ENCODE measurements at places on chromosomes 3 and 15. TPM values are rescaled to one million over a fixed set of nuclear protein-coding genes. Genes with fewer than 3 reads are reported as not detected.
A peak's percentile ranks its signal among the peaks of the same experiment; 100 is the strongest.

ERICH6 gene
- 0.55 TPM for polyA plus RNA-seq

DNA sequence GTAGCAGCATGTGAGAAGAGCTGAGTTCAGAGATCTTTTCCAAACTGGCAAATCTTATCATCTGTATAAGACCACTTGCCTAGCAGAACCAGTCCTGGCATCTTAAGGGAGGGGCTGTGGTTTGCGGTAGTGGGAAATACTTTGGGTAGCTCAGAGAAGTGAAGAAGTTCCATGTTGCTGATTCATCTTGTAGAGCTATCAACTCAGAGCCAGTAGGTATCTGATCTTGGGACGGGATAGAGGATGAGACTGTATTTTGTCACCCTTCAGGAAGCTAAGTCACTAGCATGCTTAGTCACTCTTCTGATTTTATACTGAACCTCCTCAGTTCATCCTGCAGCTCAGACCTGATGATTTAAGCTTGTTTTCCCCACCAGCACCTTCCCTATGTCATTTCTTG lies 211.4 kb downstream of the NR1D2 start:
- DNase-seq: peak; percentile 46

GRCh38 chr3:42736081-42736480 lies 33.5 kb upstream of the HHATL start:
- no peak for DNase-seq

- peak; percentile 77 for DNase-seq
Measured at GRCh38 chr15:50876989-50877360, 31.5 kb upstream of the AP4E1 start.

CCR3 gene
- not detected for polyA plus RNA-seq

DNA sequence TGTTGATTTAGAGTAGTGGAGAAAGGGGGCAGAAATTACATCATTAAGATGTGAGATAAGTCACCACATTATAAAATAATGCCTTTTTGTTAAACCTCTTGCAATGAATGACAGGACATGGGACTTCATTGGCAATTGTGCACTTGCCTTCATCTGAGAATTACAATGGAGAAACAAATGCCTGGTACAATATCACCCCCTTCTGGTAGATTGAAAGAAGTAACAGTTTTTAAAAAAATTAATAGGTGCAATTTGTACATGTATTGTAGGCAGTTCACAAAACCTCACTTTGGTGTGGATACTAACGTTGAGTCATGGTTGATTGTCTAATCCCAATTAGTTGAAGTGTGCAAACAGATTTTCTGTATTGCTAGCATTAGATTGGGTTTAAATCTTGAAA lies 4.6 kb upstream of the P2RY14 start:
- DNase-seq: peak; percentile 79

IQCB1 gene
- 19.8 TPM for polyA plus RNA-seq

TRIM59 gene
- 32.3 TPM for polyA plus RNA-seq

DNA sequence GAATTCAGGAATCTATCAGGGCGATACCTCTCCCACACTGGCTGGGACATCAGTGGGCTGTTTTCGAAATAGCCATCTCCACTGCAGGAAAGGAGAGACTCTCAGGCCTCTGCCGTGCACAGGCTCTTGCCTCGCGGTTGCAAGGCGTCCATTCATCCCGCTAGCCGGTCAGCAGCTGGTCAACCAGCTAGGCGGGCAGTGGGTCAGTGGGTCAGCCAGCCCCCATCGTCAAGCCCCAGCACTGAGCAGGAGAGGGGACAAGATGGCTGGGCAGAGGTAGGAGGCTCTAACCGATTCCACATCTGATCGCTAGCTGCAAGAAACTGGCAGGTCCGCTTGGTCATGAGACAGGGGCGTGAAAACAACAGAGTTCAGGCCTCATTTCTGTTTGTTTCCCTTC lies 45.1 kb downstream of the MUC4 start:
- no peak for DNase-seq

GADL1 gene
- 15.6 TPM for polyA plus RNA-seq

MAPKBP1 gene
- polyA plus RNA-seq: 37.7 TPM

DNA sequence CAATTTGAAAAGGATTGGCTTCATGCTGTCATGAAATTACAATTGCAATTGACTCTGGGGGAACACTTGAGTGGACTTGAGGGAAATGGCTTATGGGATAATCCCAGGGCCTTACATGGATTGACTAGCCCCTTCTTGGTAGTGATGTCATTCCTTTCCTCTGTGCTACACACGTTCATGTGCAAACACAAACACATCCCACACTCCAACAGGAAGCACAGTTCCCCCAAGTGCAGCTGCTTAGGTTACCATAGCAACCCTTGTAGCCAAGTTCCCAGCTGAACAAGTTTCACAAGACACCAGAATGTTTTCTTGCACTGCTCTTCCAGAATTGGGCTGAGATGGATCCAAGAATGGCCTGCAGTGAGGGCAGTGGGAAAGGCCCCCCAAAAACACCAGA lies 217.0 kb downstream of the ZNF621 start:
- DNase-seq: no peak

- DNase-seq: no peak
Measured at GRCh38 chr3:4841776-4842440, 137.3 kb upstream of the BHLHE40 start.

KIF7 gene
- polyA plus RNA-seq: 12.5 TPM

GOLGA6L9 gene
- 7.3 TPM for polyA plus RNA-seq

DNA sequence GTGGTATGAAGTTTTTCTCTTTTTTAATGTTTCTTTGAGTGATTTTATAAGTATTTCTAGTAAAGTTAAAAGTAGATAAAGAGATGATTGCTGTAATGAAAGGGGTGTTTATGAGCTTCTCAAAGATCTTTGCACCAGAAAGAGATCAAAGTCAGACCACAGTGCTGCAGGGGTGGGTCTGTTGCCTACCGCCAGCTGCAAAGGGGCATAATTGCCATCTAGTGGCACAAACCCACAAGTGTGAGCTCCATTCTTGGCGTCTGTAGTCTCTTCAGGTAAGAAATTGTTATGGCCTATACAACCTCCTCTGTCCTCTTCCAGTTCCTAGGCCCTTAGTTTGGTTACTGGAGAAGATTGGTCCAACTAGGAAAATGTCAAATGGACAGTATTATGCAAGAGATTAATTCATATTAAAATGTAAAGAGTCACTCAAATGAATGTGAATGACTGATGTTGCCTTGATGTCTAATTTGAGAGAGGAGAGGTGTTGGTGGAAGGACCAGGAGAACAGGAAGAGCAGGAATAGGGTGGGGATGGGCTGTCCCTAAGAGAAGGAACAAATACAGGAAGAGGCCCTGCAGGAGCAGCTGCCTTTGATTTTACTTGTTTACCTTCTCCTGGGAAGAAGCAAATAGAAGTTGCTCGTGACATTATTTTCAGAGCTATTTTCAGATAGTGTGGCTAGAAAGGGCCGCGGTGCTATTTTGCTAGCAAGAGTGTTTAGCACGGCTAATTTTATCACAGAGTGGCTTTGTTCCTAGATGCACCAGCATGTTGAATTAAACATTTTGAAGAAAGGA lies 53.0 kb upstream of the GSK3B start:
- DNase-seq: no peak

DNA sequence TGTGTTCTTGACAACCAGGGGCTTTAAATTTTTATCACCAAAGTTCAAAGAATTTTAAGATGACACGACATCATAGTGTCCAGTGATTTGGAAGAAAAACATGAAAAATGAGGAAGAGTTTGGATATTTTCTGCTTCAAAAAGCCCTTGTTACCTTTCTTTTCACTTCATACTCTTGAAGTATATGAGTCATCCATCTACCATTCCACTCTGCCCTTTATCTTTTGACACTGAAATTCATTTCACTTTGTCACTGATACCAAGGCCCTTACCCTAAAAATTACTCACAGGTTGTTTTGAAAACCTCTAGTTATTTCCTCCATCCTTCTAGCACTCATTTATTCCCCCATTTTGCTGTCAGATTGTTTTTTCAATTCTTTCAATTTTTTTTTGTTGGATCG lies 42.7 kb downstream of the OR5H15 start:
- no peak for DNase-seq

CCR8 gene
- not detected for polyA plus RNA-seq

ANP32A gene
- polyA plus RNA-seq: 278 TPM

- DNase-seq: no peak
Measured at GRCh38 chr3:43104660-43105595, 951 bp downstream of the POMGNT2 start.

- no peak for DNase-seq
Measured at GRCh38 chr3:124261306-124261705, 269.4 kb upstream of the ROPN1 start.

- DNase-seq: no peak
Measured at GRCh38 chr3:167874671-167875372, 139.3 kb downstream of the SERPINI1 start.

- no peak for DNase-seq
Measured at GRCh38 chr3:57805674-57806073, 49.6 kb downstream of the SLMAP start.

MOBP gene
- not detected for polyA plus RNA-seq

- no peak for DNase-seq
Measured at GRCh38 chr3:138241676-138242075, 54.6 kb downstream of the ARMC8 start.

DNA sequence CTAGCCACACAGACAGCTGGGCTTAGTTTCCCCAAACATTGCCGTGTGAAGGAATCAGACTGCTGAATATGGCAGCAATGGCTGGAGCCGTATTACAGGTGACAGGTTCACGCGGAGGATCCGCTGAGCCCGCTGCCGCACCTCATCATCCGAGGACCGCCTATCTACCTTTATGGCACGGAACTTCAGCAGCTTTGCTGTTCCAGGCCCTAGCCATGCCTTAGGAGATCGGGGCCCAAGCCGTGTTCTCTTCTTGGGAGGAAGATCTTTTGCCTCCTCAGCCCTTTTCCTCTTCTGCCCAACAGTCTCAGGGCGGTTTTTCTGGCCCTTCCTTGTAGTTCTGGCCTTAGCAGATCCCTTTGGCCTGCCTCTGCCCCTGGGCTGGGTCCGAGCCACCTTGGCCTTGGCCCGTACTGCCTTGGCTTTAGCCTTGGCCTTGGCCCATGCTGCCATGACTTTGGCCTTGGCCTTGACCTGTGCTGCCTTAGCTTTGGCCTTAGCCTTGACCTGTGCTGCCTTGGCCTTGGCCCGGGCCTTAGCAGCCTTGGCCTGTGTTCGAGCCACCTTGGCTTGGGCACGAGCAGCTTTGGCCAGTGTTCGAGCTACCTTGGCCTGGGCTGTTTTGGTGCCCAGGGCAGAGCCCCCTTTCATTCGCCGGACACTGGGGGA lies 3.2 kb downstream of the CCDC71 start:
- DNase-seq: no peak

- no peak for DNase-seq
Measured at GRCh38 chr15:66154581-66154980, 99.0 kb downstream of the MEGF11 start.

DNA sequence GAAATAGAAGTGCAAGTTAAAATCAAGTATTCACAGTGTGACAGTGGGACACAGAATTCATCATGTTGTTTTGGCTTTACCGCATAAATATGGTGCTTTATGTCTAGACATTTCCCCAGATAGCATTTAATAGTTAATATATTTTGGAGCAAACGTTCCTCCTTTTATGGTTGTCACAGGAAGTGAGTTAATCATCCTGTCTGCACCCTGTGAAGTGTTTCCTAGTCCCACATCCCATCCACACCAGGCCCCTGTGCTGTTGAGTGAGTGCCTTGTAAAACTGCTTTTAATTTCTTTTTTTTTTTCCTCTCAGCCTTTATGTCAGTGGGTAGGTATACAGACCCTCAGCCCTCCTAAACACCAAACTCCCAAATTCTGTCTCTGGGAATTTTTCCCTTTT lies 393.7 kb downstream of the FEZF2 start:
- DNase-seq: peak; percentile 41

DNA sequence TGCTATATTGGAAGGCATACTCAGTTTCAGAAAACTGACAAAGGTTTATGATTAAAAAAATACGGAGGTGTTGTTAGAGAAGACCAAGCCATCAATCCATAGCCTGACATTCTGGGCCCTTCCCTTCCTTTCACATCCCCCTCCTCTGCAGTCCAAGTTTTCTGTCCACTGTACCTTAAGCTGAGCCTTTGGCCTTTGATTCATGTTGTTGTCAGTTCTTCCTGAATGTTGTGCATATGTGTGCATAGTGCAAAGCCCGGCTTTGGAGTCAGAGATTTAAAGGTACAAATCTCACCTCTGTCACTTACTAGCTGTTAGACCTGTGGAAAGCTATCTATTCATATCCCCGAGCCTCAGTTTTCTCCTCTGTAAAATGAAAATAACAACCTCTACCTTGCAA lies 104.9 kb upstream of the AGBL1 start:
- no peak for DNase-seq

DNA sequence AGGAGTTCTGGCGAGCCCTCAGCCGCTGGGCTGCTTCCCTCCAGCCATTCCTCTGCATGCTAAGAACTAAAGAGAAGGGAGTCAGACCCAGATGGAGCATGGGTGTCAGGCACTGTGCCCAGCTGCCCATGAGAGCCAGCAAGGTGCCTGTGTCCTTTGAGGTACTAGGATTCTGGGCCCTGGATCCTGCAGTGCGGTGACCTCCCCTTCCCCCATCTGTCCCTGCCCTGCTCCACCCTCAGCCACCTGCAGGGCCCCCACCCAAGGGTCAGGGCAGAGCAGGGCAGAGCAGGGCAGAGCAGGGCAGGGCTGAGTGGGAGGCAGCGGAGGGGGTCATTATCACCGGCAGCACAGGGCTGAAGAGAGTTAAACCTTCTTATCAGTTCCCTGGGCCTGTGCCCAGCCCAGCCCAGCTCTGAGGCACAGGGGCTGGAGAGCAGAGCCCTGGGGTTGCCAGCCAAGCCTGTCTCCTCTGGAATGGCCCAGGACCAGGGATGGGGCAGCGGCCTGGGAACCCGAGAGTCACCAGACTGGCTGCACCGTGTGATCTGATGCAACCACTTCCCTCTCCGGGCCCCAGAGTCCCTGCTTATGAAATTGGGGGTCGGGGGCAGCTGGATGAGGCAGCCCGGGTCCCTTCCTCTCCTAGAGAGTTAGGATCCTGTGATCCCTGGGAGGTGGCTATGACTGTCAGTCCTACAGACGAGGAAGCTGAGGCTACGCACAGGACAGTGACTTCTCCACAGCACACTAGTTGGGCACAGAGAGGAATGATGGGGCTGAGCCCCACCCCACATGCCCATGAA lies 17.3 kb downstream of the ZDHHC19 start:
- DNase-seq: peak; percentile 46

DNA sequence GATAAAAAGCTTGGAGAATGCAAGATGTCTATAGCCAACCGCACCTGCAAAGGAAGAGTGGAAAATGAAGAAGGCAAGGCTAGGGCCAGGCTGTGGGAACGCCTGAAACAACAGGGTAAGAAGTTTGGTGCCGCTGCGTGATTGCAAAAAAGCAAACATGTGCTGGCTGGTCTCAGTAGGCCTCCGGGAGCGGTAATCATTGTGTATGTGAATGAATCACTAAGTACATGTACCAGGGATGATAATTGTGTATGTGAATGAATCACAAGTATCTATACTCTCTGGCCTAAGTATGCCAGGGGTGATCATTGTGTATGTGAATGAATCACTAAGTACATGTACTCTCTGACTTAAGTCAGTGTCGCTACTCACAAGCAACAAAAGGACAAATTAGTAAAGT lies 40.3 kb upstream of the PARL start:
- DNase-seq: peak; percentile 41

Measured in cardiac muscle cell (in vitro differentiated cells and primary cell).